HEK293T (cell line): ENCODE measurements at places on chromosomes 7 and 10.

GRCh38 chr10:43256531-43257346, 10.1 kb downstream of the RASGEF1A start:
- peak; percentile 1 for DNase-seq

GRCh38 chr10:19970717-19971116, 154.5 kb downstream of the PLXDC2 start:
- DNase-seq, result no peak

- no peak for DNase-seq
These were observed 61.3 kb downstream of the GFRA1 start for GRCh38 chr10:116211682-116212081.

GRCh38 chr7:134908289-134908688, 78.0 kb upstream of the AGBL3 start:
- no peak for DNase-seq

DNA sequence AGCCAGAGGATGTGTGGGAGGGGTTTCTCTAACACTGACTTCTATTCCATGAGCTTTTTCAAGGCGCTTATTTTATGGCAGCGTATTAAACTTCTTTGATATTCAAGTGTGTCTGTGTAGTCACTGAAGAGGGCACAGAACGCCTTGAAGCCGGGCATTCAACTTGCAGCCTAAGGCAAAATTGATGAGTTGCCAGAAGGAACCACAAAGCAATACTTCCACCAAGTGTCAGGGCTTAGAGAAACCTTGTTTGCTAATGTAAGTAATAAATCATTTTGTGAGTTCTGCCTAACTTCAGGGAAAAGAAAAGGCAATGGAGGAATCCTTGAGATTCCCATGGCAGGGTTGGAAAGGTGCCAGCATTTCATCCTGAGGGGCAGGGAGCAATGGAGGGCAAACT, 163.8 kb downstream of the LCOR start:
- DNase-seq, result no peak

- no peak for DNase-seq
These were observed 965 bp upstream of the CAMK1D start for GRCh38 chr10:12348294-12348869.

DNA sequence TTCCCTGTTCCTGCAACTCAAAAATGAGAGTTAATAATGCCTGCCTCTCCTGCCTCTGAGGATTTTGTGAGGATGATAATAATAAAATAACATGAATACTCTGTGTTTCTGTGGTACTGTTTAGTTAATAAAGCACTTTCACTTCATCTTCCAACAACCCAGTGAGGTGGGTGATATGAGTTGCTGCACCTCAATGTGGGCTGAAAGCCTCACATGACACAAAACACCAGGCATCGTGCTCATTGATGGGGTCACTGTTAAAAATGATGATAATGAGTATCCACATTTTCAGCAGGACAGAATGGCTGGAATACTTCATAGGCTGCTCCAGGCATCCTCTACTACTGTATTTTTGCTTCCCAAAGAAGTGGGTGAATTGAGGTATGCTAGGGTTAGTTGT, 222.8 kb upstream of the NRP1 start:
- DNase-seq, result no peak

GRCh38 chr7:158309868-158310763, 277.5 kb downstream of the PTPRN2 start:
- no peak for DNase-seq

GRCh38 chr10:35025916-35026315, 64.2 kb downstream of the CUL2 start:
- DNase-seq, result no peak

GRCh38 chr7:12754179-12754578, 66.7 kb downstream of the ARL4A start:
- DNase-seq, result no peak

DNA sequence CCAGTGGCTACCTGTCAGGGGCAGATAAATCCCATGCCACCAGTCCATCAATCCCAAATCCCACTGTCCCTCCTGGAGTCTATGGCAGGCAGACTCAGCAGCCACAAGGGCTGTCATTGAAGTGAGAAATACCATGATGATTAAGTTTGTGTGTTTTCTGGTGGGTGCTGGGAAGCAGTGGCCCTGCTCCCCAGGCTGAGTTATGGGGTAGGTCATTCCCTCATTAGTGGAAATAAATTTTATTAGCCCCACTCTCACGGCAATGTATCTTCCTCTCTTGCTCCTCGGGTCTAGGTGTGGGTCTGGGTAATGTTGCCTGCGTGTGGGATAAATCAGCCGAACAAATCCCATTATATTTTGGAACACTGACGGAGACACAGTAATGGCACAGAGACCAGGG, 76.8 kb downstream of the PLXNA4 start:
- no peak for DNase-seq

DNA sequence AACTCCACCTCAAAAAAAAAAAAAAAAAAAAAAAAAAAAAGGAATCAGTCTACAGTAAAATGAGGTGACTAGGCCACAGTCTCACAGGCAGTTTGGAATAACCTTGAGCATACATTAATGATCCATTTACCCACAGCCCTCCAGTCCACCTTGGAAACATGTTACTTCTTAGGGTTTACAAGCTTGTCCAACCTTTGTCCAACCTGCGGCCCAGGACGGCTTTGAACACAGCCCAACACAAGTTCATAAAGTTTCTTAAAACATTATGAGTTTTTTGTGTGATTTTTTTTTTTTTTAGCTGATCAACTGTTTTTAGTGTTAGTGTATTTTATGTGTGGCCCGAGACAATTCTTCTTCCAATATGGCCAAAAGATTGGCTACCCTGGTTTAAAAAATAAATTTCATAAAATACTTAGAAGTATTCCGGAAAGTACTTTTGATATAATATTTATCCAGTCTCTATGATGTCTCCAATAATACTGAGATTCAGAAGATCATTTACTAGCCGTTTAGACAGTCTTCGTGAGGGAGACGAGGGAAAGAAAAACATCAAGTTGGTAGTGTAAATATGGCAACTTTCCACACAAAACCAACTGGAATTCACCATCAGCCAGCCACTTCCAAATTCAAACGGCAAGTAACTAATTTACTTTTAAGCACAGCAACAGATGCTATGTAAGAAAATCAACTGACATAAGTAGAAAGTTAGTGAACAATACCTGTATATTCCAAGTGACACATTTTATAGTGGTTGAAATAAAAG, 9.9 kb downstream of the BAZ1B start:
- DNase-seq, result no peak

DNA sequence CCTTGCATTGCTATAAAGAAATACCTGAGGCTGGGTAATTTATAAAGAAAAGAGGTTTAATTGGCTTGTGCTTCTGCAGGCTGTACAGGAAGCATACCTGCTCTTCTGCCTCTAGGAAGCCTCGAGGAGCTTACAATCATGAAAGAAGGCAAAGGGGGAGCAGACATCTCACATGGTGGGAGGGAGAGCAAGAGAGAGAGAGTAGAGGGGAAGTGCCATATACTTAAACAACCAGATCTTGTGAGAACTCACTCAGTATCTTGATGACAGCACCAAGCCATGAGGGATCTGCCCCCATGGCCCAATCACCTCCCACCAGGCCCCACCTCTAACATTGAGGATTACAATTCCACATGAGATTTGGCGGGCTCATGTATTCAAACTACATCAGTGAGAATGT, 79.1 kb upstream of the HECW1 start:
- no peak for DNase-seq

GRCh38 chr7:91435381-91436059, 171.3 kb downstream of the FZD1 start:
- DNase-seq, result no peak

DNA sequence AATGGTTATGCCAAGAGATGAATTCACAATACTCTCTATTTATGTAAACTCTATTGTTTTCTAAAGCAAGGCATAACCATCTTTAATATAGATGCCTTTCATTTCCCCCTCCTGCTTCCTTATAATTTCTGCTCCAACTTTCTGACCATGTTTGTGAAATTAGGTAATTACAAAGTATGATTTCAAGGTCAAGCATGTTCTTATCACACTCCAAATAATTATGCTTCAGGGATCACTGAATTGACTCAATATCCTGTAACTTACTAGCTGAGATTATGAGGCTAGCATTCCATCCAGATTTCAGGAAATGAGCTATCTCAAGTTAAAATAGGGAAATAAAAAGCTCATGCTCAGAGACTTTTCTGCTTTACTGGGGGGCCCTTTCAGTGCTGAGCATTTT, 655.9 kb upstream of the IGFBP3 start:
- DNase-seq, result no peak

DNA sequence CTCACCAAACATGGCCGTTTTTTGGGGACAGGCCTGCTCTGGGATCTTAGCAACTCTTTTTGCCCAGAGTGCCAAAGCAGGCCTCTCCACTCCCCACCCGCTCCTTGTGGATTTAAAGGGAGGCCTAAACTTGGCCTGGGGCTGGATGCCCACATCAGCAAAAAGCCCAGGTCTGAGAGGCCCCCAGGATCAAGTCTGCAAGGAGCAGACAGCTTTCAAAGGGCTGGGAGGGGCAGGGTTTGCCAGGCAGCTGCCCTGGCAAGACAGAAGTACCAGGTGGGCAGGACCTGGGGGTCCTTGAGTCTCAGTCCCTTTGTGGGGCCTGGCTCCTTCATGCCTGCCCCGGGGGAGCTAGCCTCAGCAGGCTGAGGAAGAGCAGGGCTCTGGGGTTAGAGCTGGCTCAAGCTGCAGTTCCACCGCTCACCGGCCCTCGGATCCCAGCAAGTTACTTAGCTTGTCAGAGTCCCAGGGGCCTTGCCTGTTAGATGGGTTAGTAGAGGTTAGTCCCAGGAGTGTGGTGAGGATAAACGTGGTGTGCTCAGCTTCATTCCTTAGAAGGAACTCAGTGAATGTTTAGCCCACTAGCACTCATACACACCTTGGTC, 56.2 kb downstream of the ARHGAP22 start:
- no peak for DNase-seq

GRCh38 chr10:93921338-93921737, 27.6 kb downstream of the SLC35G1 start:
- no peak for DNase-seq
